ACHN (cell line): ENCODE measurements at places on chromosomes 16 and 17.

DNA sequence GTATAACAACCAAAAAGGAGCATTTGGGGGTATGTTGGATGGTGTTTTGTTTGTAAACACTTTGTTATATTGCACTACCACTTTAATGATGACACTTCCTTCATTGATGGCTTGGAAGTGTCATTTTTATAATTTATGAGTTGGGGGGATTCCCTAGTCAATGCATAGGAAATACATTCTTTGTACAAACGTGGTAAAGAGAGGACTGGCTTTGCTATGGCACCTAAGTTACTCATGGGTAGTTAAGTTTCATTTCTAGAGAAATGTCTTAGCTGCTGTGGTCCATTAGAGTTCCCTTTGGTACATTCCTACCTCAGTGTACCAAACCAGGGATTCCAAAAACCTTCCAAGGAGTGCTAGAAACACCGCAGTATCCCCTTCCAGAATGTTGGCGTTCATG is 63.7 kb upstream of the CMIP start:
- DNase-seq = no peak

DNA sequence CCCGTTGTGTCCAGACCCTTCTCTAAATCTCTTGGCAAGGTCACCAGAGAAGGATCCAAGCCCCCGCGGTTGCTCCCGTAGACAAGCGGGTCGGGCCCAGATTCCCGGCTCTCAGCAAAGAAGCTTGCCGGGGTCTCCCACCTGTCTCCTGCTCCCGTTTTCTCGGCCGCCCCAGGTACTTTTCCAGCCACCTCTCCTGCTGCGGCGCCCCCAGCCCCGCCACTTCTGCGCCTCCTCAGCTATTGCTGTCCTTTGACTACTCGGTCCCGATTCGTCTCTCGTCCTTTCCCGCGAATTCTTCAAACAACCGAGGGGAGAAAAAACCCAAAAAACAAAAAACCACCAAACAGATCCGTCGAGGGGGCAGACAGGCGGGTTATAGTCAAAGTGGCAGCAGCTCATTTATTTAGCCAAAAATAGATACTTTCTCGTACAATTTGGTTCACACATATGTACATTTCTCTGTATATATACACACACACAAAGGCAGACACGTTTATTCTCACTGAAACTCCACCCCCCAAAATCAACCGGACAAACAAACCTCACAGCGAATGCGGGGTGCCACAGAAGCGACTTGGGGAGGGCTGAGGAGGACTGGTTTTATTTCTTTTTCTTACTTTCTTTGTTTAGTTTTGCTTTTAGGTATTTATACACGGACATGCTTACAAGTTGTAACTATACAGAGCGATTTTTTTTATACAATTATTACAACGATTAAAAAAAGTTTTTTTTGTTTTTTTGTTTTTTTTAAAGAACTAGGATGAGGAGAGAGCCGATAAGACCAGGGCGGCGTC is 3.5 kb downstream of the IRX3 start:
- no peak for DNase-seq

- no peak for DNase-seq
These were observed 113.5 kb downstream of the MAP2K6 start for GRCh38 chr17:69528035-69528434.

- no peak for DNase-seq
These were observed 84.0 kb downstream of the NTN1 start for GRCh38 chr17:9105068-9105868.

GRCh38 chr16:67399749-67400704 is 6.7 kb upstream of the TPPP3 start:
- no peak for DNase-seq

DNA sequence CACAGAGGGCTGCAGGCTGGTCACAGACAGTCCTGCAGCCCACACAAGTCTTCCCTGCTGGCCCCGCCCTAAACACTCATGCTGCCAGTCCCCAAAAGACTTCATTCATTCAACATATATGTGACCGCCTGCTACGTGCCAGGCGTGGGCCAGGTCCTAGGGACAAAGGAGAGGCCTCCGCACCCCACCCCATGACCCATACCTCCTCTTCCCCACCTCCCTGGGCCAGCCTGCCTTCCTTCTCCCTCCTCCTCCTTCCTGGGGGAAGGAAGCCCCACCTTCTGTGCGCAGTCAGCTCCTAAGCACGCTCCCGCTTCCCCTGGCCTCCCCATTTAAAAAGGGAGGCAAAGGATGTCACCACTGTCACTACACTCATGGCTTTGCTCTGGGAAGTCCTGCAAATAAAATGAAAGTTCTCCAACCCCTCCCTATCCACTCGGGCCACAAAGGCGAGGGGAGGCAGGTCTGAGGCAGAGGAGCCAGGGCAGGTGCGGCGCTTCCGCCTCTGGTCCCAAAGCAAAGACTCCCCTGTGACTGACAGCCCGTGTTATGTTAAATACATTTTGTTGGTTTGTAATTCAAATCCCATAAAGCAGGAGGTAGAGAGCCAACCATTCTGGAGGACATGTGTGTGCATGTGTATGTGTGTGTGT is 9.0 kb downstream of the DNAAF8 start:
- no peak for DNase-seq
